ENCODE measurements at places on chromosomes 13 and 19. TPM values are rescaled to one million over a fixed set of nuclear protein-coding genes. Genes with fewer than 3 reads are reported as not detected.

ALOX5AP gene
- total RNA-seq, result 37.2 TPM

HPN gene
- total RNA-seq, result 0.69 TPM

DNA sequence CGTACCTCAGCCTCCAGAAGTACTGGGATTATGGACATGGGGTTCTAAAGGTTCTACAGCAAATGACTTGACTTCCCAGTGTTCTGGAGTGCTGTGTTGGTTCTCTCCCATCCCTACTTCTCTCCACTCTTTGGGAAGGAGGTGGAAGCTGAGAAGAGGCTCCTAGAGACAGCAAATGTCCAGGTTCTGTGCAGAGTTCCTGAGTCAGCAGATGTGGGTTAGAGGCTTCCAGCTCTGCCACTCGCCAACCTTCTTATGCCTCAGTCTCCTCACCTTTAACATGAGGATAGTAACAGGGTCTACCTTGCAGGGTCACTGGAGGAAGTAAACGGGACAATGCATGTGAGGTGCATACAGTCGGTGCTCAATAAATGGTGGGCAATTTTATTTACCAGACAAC, 80.5 kb upstream of the VSTM2B start:
- no peak for DNase-seq

DNA sequence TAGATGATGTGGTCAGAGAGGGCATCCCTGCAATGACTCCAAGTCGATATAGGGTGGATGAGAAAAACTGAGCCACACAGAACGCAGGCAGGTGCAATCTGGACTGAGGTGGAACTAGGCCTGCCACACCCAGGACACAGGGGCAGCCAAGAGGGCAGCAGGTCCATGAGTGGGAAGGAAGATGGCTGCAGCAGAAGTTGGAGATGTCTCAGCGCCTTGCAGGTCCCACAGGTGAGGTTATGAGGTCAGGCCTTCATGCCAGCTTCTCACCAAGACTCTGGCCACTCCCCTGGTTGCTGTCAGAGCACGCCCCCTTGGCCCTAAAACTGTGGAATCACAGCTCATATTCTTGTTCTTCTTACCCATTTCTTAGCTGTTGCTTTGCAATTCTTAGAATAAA, 147.7 kb upstream of the VSTM2B start:
- DNase-seq, result no peak

GRCh38 chr13:20713014-20713376, 9.5 kb downstream of the IL17D start:
- DNase-seq, result no peak

All from adrenal gland (tissue), 19 donors.